Midbrain (tissue), 1 donor: ENCODE measurements at places on chromosomes 13 and 19.

GRCh38 chr13:66586489-66586888, 643.6 kb downstream of the PCDH9 start:
- DNase-seq = no peak

GRCh38 chr19:40639638-40639982, 38.4 kb downstream of the LTBP4 start:
- no peak for DNase-seq

GRCh38 chr19:58466089-58466759, 656 bp upstream of the ZNF324 start:
- DNase-seq = no peak

DNA sequence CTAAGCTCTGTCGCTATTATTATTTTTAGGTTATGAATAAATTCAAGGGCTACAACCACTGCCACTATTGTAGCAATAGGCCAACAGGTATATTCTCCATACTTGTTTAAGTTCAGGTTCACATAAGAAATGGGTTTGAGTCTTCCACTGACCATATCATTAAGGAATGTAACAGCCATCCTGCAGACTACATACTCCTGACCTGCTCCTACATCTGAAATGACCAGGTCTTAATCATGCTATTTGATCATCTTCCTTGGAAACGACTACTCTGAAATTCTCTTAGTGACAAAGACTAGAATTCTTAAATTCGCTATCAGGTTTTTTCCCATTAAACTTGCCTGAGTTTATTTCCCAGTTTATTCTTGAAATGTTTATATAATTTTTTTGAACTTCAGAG, 66.8 kb downstream of the IPO5 start:
- no peak for DNase-seq

DNA sequence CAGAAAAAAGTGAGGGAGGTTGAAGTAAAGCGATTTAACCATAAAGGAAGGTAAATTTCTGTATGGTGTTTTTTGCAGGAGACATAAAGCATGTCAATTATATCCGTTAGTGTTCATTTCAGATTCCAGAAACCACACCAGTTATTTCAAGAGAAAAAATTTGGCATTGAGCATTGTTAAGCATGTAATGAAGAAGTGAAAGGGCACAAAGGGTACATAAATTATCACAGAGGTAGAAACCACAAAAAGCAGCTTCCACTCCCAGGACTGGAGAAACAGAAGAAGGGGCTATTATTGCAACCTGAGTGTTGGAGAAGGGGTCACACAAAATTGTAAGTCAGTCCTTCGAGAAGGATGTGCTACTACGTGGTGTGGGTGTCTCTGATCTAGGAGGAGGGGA, 72.2 kb upstream of the DACH1 start:
- DNase-seq = no peak

DNA sequence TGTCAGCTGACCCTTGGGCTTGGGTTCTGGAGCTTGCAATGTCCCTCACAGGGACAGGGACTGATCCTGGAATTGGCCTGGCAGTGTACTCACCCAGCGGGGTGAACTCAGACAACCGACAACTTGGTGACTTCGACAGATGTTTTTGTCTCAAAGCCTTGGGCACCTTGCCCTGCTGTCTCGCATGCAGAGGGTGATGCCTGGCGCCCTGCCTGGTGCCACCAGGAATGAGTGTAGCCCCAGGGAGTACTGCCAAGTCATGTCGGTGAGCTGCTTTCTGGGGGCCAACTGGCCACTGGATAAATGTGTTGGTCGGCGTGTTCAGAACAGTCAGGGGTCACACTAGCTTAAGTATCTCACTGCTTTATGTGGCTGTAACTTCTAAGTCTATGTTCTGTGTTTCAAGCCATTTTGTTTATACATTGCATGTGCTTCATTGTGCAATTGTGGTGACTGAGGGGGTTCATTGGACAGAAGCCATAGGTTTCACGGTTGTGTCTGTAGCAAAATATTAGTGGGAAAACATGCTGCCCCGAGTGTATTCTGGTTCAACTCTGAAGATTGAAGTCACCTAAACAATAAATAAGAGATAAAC, 96.3 kb upstream of the TNFSF11 start:
- DNase-seq = peak; percentile 3

DNA sequence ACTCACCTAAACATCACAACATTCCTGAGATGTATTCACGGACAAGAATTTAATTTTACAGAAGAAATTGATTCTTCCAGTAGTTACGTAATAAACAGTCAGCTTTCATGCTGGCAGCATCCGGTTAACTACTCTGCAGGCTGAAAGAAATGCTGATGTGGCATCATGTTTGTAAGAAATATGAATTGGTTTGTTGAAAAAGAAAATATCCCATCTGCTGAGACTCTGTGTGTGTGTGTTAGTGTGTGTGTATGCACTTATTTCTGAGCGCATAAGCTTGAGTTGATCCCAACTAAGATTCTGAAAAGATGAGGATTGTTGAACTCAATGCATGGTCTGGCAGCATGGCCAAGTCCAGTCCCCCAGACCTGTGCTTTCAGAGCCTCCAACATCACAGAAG, 74.3 kb upstream of the FAM216B start:
- DNase-seq = no peak

GRCh38 chr19:14168259-14168972, 32.0 kb upstream of the ASF1B start:
- no peak for DNase-seq

DNA sequence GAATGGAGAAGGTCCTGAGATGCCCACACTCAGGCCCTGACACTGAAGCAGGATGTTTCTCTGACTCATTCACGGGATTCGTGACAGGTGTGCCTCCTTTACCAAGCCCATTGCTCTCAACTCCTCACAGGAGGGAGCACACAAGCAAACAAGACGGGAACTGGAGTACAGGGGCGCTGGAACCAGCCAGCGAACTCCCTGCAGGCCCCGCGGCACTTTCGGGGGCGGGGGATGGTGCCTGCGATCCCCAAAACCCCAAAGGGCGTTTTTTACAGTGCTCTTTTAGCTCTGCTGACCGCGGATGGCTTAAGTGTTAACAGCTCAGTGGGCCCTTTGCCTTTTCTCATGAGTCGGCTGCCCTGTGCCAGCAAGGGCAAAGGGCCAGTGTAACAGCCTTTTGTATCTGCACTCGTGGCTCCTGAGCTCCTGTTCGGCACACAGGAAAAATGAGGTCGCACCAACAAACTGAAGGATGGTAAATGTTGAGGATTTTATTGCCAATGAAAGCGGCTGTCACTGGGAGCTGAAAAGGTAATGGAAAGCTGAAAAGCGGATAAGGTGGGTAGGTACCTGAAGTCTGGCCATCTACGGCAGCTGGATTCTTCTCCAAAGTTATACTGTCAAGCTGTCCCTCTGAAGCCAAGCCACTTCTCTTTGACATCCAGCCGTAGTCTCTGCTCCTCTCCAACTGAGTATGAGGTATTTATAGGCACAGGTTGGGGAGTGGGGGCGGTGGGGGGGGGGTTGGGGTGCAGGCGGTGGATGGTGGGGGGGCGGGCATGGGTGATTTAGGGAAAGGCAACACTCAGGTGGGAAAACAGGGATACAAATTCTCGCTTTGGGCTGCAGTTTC, 65.0 kb upstream of the TRPC4 start:
- no peak for DNase-seq

- no peak for DNase-seq
Observed at GRCh38 chr13:100029933-100030332, 48.3 kb downstream of the ZIC2 start.

- no peak for DNase-seq
Observed at GRCh38 chr19:38801359-38802095, 11.2 kb downstream of the LGALS4 start.

DNA sequence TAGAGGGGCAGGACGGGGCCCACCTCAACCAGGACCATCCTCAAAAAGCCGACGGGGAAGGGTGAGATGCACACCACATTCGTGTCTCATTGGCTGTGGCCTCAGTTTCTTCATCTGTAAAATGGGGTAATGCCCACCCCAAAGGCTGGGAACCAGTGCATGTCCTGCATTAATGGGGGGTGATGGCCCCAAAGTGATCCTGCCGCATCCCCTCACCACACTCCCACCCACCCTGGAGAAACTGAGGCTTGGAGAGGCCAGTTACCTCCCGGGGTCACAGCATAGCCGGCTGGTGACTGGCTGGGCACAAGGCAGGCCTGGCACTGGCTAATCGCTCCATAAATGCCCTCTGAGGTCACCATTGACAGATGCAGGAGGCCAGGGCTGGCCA, 640 bp upstream of the MIDN start:
- no peak for DNase-seq

- DNase-seq = no peak
Observed at GRCh38 chr19:7238051-7238450, 56.2 kb downstream of the INSR start.

- no peak for DNase-seq
Observed at GRCh38 chr19:13398182-13398581, 108.1 kb downstream of the CACNA1A start.

DNA sequence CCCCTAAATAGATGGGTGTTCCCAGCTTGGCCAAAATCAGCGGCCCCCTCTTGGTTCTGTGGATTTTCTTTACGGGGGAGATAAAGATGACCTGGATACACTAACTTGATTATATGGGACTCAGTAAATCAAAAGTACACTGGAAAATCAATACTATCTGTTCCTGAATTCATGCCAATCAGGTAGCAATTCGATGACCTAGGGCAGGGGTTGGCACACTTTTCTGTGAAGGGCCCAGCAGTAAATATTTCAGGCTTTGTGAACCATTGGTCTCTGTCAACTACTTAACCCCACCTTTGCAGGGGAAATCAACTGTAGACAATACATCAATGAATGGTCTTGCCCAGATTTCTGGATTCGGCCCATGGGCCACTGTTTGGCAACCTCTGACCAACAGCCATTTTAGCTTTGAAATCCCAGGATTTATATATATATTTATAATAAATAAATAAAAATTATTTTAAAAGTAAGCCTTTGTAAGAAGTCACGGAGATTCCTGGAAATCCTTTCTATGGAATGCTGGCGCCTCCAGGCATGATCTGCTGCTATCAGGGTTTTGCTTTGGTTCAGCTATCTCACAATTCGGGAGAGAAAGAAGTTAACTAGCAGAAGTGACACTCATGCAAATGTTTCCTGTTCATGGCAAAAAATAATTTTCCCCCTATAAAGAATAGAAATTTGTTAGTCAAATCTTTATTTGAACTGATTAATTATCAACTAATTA, 32.8 kb downstream of the SLC15A1 start:
- no peak for DNase-seq

DNA sequence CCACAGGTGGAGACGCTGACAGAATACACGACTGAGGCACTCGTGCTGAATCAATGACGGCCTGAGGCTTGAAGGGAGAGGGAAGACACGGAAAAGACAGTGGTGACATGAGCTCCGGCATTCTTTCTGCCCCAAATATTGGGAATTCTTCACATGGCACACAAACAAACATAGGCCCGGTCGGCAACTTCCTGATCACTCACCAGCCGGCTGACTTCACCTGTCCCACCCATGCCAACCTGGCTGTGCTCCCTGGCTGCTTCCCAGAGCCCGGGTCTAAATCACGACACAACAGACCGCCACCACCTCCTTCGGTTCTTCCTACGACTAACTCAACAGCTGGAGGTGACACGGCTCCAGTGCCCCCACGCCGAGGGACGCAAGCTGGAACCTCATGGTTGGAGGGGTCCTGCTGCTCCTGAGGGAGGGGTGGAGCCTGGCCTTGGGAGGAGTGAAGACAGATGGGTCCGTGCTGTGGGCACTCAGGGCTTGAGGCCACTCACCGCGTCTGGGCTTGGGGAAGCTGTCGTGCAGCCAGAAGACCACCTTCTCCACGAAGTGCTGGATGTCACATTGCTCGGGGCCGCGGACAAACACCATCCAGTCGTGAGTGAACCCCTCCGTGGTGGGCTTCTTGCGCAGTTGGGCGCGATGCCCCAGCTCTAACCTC, 9.6 kb downstream of the MLLT1 start:
- no peak for DNase-seq

DNA sequence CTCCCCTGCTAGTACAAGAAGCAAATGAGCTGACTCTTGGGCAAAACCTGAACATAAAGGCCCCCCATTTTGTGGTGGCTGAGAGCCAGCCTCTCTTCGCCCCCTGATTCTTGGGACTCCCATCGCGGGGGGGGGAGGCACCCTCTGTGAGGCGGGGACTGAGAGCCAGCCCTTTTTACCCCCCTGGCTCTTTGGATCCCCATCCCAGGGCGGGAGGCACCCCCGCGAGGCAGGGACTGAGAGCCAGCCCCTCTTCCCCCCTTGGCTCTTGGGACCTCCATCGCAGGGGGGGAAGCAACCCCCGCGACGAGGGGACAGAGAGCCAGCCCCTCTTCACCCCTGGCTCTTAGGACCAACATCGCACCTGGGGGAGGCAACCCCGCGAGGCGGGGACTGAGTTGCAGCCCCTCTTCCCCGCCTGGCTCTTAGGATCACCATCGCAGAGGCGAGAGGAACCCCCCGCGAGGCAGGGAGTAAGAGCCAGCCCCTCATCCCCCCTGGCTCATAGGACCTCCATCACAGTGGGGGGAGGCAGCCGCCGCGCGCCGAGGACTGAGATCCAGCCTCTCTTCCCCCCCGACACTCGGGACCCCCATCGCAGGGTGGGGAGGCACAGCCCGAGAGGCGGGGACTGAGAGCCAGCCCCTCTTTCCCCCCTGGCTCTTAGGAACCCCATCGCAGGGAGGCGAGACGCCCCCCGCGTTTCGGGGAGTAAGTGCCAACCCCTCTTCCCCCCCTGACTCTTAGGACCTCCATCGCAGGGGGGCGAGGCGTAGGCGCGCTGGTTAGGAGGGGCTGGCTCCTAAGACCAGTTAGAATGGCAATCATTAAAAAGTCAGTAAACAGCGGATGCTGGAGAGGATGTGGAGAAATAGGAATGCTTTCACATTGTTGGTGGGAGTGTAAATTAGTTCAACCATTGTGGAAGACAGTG, 2428.4 kb upstream of the PCDH20 start:
- DNase-seq = no peak

- DNase-seq = no peak
Observed at GRCh38 chr19:55459551-55459949, 1.9 kb downstream of the ISOC2 start.

DNA sequence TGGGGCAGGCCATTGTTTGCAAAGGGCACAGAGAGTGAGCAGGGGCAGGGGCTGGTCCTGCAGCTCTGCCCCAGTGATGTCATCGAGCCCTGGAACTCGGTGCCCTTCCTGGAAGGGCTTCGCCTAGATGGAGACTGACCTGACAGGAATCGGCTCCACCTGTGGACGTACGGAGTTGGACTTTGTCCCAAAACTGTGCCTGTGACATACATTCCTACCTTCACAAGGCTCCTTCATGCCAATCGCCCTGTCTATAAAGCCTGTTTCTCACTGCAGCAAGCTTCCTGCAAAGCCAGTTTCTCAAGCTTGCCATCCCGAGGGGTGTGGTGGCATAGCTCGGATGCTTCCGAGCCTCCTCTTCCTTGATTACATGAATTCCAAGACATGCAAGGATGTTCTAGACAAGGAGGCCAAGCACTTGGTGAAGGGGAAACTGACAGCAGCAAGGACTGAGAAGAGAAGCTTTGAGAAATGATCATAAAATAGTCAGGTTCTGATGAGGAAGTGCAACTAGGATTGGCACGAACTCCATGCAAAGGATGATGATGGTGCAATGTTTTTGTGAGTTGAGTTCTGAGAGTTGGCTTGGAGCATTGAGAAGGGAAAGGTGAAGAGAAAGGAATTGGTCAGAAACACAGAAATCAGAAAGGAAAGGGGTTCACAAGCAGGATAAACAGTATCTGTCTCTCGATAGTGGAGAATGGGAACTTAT, 73.6 kb upstream of the STK24 start:
- no peak for DNase-seq
